Cortex of kidney (tissue), 1 donor: ENCODE measurements at places on chromosomes 1 and 21.

DNA sequence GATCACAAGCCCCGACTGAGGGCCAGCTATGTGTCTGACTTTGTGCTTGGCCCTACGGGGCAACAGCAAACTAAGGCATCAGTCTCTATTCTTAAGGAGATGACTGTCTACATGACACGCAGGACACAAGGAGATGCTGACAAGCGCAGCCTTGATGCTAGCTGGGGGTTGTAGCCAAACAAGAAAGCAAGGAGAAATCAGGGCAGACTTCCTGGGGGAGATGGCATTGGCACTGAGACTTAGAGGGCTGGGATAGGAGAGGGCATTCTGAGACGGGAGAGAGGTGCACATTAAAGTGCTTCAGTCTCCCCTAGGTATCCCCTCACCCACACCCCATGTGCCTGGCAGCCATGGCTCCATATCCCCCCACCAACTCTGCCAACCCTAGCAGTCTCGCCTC lies 210.8 kb upstream of the POU3F1 start:
- DNase-seq = no peak

- DNase-seq = no peak
Observed at GRCh38 chr1:209335178-209335577, 248.3 kb upstream of the CAMK1G start.

DNA sequence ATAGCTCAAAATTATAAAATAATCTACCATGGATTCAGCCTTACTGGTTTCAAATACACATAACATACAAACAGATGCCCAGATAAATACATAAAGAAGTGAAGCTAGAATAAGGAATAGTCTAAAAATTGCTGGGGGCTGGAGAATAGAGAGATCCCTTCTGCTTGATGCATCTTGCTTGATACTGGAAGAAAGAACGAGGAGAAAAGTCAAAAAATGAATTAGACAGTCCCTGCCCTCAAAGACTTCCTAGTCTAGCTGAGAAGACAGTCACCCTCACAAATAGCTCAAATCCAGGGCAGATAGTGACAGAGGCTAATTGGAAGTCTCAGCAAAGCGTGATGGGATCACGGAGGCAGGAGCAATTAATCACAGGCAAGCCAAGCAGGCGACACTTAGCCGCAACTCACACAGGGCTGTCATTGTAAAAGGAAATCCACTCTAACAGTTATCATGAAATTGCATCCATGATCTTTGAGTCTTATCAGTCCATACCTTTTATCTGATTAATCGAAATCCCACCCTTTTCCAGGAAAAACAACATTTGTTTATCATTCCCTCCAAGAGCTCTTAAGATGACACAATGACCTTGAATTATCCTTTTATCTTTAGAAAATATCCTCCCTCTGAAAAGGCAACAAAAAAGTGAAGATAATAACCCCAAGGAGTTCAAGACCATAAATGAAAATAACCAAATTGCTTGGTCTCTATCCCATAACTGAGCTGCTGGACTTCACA lies 59.7 kb upstream of the TIAM1 start:
- DNase-seq = no peak

DNA sequence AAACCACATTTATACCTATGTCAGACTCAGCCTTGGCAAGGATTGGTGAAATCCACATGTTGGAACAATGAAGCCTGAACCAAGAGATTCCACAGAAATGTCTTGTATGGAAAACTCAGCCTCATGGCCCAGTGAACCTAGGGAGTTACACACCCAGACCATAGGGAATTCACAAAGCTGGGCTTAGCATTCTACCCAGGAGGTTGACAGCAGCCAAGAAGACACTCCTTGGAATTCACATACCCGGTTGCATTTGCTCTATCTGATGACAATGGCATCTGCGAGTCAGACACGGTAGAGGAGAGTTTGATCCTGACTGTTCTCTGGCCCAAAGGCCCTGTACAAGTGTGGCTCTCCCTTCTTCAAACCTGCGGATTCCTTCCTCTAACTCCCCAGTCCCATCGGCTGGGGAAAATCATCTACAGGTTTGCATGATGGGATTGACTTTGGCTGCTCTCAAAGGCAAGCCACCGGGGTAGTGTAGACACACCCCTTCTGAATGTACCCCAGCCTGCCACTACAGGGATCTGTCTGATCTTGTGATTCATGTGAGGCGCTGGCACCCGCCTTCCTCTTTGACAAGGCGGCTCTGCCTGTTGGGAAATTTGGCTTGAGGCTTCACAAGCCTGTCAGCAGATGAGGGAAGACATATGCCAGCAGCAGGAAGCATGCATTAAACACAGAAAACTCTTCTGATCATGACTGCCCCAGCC lies 297.3 kb upstream of the KAZN start:
- no peak for DNase-seq

DNA sequence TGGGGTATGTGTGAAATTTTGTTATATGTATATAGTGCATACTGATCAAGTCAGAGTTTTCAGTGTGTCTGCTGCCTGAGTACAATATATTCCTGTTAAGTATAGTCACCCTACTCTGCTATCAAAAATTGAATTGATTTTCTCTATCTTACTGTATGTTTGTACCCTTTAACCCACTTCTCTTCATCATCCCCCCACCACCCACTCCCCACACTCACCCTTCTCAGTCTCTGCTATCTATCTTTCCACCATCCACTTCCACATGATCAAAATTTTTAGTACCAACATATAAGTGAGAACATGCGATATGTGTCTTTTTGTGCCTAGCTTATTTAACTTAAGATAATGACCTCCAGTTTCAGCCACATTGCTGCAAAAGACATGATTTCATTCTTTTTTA lies 4.2 kb downstream of the LY9 start:
- DNase-seq = no peak

DNA sequence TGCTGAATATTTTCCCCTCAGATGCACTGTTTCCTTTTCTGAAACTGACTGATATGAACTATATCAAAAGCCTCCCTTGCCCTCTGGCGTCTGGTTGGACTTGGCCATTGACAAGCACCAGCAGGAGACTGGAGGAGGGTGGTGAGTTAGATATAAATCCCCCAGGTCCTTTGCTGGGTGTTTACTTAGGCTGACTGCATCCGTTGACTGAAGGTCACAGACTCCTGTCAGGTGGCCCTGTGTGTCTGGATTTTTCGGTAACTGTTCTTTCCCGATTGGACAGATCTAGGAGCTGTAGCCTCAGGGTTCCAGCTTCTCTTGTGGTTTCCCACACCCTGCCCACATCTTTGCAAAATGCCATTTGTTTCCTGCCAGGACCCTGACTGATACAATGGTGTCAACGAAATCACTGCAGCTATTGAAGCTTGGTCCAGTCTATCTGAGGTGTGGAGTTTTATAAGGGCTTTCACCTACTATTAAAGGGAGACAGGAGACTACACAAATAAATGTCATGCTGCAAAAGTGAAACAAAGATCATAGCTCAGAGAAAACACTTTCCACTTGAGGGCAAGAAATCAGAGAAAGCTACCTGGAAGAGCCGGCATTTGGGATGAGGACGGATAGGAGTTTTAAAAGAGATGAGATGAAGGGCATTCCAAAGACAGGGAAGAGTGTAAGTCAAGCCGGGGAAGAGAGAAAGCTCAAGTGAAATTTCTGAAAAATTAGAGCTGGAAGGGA lies 1.5 kb upstream of the MAGI3 start:
- DNase-seq = no peak

DNA sequence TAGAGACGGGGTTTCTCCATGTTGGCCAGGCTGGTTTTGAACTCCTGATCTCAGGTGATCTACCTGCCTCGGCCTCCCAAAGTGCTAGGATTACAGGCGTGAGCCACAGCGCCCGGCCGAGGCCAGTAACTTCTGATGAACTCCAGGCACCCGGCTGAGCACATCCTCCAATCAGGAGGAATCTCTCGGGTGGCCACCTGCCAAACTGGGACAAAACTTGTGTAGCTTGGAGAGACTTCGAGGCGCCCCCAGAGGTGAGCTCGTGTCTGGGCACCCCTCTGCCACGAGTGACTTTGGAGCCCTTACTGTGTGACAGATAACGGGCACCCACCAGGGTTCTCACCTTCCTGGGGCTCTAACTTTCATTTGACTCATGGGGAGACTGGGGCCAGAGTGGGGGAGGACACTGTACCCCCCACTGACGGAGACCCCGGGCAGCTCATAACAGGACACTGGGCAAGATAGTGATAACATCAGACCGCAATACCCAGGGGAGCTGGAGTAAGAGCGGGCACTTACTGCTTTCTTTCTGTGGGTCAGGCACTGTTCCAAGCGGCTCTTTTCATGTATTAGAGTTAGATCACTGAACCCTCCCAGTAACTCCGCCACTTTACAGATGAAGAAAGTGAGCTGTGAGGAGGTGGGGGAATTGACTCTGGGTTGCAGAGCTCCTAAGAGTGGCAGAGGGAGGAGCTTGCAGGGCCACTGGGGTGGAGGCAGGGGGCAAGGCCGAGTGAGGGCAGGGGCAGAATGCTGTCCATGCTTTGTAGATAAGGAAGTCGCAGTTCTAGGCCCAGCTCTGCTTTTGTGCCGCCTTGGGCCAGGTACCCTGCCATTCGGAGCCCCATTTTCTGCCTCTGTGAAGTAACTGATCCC lies 1.9 kb upstream of the PADI2 start:
- no peak for DNase-seq

- DNase-seq = no peak
Observed at GRCh38 chr1:32186077-32186476, 6.6 kb downstream of the TXLNA start.

- no peak for DNase-seq
Observed at GRCh38 chr1:64472040-64472376, 2.1 kb downstream of the CACHD1 start.

GRCh38 chr1:81392526-81393226 lies 408.1 kb upstream of the ADGRL2 start:
- no peak for DNase-seq

GRCh38 chr1:61645476-61645875 lies 79.5 kb downstream of the TM2D1 start:
- DNase-seq = no peak

GRCh38 chr1:32964461-32965250 lies at the start of gene RNF19B:
TSS of gene RNF19B (minus strand) at chr1:32964809. CDS start at chr1:32964685, 124 bp downstream.
- DNase-seq = peak; percentile 62

GRCh38 chr21:25565272-25566211 lies 41.7 kb downstream of the MRPL39 start:
- DNase-seq = no peak

GRCh38 chr1:23116921-23117699 lies 51.5 kb downstream of the LUZP1 start:
- DNase-seq = no peak

GRCh38 chr1:178532392-178532791 lies 19.5 kb downstream of the TEX35 start:
- no peak for DNase-seq

DNA sequence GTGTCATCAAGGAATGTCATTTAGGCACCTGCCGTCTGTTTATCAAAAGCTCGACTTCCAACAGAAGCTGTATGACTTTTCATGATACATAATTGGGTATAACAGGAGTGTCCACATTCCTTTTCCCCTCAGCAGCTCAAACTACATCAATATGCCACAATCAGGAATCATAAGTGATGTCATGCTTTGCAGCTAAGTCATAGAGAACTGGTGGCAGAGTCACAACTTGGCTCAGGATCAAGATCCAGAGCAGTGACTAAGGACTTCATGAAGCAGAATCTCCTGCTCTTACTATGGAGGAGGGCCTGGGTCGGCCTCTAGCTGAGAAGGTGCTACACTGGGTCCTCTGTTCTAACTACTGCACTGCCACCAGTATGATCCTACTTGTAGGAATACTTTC lies 36.5 kb upstream of the AGBL4 start:
- no peak for DNase-seq

- DNase-seq = no peak
Observed at GRCh38 chr1:211739671-211740411, 64.4 kb upstream of the NEK2 start.

DNA sequence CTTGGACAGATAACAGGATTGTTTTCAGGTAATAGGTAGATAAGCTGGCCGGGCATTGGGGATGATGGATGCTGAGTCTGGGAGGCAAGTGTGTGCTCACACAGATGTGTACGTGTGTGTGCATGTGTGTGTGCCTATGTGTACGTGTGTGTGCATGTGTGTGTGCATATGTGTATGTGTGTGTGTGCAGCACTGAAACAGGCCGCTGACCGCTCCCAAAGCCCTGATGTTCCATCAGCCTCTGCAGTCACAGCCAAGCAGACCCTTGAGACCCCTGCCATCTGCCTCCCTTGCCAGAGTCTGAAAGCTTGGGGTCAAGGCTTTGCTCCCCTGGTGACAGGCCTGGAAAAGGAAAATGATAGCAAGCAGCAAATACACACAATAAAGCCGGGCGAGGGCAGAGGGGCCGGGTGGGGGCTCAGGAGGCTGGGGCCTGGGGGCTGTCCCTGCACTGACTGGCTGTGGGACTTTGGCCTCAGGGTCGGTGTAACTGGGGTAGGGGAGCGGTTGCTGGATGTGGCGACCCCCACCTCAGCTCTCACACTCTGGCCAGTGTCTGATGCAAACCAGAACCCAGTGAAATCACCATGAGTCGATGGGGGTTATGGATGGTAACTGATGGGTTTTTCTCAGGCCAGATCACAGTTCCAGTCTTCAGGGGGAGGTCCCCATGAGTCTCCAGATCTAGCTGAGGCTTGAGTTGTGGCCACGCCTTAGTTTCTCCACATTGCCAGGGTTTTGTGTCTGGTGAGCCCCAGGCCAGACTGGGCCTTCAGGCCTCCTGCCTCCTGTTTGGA lies 9.2 kb upstream of the TNFRSF8 start:
- no peak for DNase-seq
